ENCODE measurements at places on chromosomes 7 and 10.

- no peak for DNase-seq
These were observed 149.9 kb downstream of the SFMBT2 start for GRCh38 chr10:7260912-7261311.

DNA sequence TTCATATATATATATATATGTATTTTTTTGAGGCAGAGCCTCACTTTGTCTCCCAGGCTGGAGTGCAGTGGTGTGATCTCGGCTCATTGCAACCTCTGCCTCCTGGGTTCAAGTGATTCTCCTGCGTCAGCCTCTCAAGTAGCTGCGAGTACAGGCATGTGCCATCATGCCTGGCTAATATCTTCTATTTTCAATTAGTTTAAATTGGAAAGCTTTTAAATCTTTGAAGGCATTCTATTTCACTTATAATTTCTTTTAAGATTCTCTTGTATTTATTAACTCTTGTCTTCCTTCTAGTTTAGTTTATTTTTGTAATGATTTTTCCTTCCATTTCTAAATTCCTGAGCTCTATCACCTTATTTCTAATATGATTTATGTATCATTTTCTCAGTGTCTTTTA lies 71.2 kb downstream of the TPST1 start:
- DNase-seq, result no peak

GRCh38 chr7:118918556-118918955 lies 694.1 kb downstream of the ANKRD7 start:
- DNase-seq, result no peak

DNA sequence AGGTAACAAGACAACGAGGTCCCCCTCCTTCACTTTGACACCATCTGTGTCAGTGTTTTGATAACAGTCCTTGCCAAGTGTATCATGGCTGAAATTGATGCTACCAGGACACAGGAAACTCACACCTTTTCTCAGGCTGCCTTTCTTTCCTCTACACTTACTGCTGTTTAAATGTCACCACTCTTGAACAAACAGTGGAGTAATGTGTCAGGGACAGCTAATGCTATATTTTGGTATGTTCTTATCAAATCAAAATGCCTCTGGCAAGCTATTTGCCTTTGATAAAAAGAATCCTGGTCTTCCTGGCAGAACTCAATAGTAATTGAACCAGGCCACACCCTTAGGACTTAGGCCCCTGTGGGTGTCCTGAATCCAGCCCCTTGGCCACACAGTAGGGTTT lies 692.9 kb downstream of the LRMDA start:
- no peak for DNase-seq

- no peak for DNase-seq
These were observed 160.8 kb upstream of the PODXL start for GRCh38 chr7:131717181-131717580.

- DNase-seq, result peak; percentile 20
These were observed 72.7 kb upstream of the PRKG1 start for GRCh38 chr10:51001587-51001986.

DNA sequence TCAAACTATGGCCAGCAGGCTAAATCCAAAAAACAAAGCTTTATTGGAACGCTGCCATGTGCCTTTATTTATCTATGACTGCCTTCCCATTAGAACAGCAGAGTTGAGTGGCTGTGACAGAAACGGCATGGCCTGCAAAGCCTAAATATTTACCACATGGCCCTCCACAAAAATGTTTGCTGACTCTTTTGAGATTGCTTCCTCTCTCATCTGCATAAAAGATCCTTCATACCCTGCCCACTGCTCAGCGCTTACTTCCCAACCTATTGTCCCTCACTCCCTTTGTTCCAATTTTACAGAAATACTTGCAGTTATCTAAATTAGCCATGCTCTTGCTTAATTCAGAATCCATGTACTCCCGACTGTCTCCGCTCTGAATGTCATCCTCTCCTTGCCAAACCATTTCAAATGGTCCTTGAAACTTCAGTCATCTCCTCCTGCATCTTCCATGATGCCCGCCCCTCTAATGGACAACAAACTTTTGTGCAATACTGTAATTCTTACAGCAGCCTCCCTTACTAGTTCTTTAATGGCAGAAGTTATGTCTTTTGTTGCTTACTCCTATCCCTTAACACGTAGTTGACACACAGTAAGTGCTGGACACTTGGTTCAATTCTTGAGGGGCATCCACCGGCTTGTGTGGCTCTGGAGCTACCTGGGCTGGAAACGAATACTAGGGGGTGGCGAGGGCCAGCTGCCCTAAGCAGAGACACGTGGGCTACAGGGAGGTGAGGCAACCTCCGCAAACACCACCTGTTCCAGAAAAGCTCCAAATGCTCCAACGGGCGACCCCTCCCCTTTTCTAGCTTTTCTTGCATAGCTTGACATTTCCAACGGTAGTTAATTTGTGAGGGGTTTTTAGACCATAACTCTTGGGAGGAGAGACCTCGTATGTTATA lies 832 bp downstream of the XRCC2 start:
- peak; percentile 38 for DNase-seq

- DNase-seq, result no peak
These were observed 286.1 kb upstream of the C7orf33 start for GRCh38 chr7:148304456-148304855.

DNA sequence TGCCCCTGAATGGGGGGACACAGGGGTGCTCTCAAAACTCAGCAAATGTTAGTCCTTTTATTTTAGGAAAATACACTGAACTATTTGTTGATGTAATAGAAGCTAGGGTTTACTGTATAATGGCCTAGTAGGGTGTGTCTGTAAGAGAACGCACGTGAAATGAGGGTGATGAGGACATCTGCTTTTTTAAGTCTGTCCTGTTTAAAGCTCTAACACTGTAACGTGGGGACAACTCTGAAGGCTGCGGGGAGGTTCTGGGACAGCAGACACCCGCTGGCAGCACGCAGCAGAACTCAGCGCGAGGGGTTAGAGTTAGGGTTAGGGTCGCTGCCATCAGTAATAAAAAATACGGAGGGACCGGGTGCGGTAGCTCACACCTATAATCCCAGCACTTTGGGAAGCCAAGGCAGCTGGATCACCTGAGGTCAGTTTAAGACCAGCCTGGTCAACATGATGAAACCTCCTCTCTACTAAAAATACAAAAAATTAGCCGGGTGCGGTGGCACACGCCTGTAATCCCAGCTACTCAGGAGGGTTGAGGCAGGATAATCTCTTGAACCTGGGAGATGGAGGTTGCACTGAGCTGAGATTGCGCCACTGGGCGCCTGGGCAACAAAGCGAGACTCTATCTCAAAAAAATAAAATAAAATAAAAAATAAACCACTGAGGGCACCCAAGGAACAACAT lies 98.0 kb downstream of the CTBP2 start:
- no peak for DNase-seq

DNA sequence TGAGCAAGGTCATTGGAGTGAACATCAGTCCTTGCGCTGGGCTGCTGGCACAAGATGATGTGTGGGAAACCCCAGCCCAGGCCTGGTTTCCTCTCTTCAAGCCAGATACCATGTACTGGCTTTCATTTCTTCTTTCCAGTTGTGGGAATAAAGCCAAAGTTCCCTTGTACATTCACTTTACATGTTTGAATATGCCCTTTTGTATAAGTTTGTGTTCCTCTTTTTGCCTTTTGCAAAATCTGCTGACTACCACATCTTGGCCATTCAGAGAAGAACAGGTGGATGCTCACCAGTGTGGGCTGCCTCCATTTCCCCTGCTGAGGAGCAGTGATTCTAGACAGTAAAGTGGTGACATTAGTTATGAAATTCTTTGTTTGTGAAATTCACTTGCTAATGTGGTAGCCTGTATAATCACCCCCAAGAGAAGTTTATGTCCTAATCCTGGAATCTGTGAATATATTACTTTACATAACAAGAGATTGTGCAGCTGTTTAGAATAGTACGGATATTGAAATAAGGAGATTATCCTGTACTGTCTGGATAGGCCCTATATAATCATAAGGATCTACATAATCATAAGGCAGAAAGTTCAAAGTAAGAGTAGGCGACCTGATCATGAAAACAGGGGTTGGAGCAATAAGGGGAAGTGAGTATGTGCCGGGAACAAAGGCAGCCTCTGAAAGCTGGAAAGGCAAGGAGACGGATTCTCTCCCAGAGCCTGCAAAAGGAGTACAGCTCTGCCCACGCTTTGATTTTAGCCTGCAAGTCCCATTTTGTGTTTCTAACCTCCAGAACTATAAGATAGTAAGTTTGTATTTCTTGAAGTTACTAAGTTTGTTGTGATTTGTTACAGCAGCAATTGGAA lies 18.8 kb upstream of the AOAH start:
- DNase-seq, result no peak

DNA sequence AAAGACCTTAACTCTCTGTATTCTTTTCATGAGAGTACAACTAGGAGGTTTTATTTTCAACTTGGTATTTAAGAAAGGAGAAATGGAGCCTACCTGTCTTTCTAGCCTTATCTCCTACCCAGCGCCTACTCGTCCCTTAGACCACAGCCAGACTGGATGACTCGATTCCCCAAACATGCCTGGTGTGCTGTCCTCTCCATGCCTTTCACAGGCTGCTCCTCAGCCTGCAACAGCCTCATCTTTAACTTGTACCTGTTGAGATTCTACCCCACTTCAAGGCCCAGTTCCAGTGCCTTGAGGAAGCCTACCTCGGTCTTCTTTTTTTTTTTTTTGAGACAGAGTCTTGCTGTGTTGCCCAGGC lies 29.4 kb downstream of the CPA1 start:
- DNase-seq, result no peak

DNA sequence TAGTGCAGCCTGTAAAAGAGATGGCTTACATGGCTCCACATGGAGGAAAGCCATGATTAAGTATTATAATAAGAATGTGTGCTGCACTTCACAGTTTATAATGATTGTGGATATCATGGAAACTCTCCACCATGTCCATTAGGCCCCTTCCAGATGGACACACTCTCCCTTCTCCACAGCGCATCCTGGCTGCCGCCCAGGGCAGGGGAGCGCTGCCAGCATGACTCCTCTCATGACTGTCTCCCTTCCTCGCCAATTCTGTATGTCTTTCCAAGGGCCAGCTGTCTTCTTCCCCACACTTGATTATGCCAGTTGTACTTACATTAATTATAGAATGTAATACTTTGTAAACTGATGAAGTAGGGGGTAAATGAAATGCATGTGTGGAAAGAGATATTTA lies 259.3 kb upstream of the TMEM72 start:
- no peak for DNase-seq

DNA sequence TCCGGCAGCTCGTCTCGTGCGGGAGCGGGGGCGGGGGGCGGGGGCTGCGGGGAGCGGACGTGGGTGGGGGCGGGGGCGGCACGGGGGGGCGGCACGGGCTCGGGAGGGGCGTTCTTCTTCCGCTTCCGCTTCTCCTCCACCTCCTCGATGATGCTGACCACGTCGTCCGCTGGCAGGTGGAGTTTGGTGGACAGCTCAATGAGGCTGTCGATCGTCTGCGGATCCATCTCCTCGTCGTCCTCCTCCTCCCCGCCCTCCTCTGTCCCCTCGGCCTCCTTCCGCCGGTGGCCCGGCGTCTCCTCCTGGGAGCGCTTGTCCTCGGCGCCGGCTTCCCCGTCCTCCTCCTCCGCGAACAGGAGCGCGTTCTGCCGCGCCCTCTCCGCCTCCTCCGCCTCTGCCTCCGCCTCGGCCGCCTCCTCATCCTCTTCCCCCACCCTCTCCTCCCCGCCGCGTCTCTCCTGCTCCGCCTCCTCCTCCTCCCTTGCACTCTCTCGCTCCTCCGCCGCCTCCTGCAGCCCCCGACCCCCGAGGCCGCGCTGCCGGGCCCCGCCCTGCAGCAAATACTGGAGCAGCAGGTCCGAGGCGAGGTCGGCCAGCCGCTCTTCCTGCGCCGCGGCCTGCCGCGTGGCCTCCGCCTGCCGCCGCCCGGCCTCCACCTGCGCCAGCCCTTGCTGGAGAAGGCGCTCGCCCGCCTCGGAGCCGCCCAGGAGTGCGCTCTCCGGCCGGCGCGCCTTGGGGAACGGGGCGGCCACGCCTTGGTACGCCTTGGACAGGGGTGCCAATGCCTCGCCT lies 1.9 kb downstream of the VGF start:
- DNase-seq, result peak; percentile 61

DNA sequence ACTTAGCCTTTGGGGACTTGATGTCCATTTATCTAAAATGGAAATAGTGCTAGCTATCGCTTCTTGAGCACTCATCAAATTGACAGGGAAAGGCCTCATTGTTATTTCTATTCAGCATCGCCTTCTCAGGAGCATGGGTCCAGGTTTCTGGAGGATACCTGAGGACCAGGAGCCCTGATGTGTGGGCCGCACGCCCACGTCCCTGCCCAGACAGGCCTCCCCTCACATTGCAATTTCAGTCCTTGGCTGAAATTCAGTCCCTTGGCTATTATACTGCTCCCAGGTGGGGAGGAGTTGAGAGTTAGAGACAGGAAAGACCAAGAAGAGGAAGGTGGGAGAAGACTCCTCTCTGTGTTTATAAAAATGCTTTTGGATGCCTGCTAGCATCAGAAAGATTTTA lies 38.9 kb downstream of the GPRIN2 start:
- DNase-seq, result no peak

GRCh38 chr7:104111271-104111670 lies 96.5 kb downstream of the ORC5 start:
- DNase-seq, result no peak

- peak; percentile 67 for DNase-seq
These were observed 11.6 kb downstream of the RPS24 start for GRCh38 chr10:78045237-78045636.

- DNase-seq, result no peak
These were observed 114.3 kb upstream of the NOBOX start for GRCh38 chr7:144517749-144518148.

DNA sequence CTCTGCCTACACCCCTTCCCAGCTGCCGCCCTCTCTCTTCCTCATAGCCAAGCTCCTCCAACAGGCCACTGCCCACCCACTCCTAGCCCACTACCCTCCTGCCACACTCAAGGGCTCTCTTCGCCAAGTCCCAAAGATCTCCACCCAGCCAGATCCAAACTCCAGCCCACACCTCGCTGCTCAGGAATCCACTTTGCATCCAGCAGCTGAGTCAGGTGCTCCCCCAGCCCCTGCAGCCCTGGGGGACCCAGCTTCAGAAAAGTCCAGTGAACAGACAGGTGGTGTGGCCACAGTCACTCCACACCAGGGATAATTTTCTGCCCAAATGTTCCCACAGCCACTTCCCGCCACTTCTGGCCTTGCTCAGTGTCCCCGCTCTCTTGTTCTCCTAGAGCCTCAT lies 10.9 kb downstream of the OGDHL start:
- no peak for DNase-seq

DNA sequence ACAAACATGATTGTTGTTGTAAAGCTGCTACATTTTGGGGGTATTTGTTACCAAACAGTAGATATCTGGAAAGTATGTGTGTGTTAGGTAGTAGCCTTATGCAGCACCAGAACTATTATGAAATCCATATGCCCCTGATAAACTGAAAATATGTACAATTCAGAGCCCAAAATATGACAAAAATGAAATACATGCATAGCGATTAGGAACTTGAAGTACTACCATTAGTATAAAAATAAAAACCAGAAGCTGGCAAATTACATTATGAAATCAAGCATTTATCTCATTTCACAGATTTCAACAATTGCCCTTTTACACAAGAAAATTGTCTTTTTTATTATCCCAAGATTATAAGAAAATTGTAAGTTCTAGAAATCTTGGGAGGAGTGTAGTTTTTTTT lies 33.9 kb downstream of the SLC26A5 start:
- DNase-seq, result no peak

Data from activated CD4-positive, alpha-beta T cell treated with anti-CD3 and anti-CD28 coated beads, Interleukin-2, Interleukin-6, amounts not matched to agents 100 ng/mL and 50 ng/mL, durations not matched to agents 16 hours and 8 hours (primary cell).